Coronary artery (tissue), 2 donors: ENCODE measurements at places on chromosomes 12 and 14.

DNA sequence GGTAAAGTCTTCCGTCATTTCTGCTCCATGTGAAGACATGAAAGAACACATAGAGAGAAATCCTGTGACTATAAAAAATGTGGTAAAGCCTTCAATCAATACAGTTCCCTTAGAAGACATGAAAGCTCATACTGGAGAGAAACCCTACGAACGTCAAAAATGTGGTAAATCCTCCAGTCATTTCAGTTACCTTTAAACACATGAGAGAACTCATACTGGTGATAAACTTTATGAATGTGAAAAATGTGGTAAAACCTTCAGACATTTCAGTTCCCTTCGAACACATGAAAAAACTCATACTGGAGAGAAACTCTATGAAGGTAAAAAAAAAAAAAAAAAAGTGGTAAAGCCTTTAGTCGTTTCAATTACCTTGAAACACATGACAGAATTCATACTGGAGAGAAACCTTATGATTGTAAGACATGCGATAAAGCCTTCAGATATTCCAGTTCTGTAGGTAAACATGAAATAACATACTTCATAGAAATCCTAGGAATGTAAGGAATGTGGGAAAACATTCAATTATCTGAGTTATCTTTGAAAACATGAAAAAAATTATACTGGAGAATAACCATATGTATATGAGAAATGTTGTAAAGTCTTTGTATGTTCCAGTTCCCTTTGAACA is 60.4 kb downstream of the MAP4K5 start:
- no peak for DNase-seq

- no peak for DNase-seq
These were observed 82.2 kb downstream of the PPP2R5C start for GRCh38 chr14:101843665-101844064.

DNA sequence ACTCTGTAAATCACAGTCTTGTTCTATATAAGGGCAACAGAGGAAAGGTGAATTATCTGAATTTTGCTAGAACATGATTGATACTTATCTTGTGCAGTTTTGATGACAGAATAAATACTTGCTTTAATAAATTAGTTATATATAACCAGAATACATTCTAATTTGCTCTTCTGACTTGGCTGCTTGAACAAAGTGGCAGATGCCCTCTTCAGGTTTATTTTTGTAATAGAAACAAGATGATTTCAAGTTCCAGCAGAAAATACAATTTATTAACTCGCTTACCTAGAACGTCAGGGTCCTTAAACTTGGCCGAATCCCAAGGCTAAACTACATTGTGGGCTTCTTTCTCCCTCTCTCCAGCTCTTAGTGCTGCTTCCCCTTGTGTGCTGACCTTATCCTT is 57.6 kb upstream of the SSTR1 start:
- no peak for DNase-seq

- no peak for DNase-seq
These were observed 518.1 kb downstream of the FSCB start for GRCh38 chr14:43988989-43989388.

DNA sequence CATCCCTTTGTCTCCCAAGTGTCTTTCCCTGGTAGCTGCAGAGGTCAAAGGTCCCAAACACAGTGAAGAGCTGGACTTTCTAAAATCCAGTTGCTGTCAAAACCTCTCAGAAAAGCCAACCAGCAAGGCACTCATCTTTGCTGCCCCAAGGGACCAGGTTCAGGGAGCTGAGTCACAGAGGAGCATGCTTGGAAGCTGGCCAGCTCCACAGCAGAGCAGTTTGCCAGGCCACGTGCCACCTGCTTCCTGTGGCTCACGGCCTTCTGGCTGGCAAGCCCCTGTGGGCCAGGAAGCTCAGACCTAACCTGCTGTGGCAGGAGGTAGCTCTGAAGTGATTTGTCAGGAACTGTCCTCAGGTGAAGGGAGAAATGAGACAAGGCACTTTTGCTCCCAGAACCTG is 3.6 kb downstream of the ISCU start:
- DNase-seq, result no peak

- DNase-seq, result peak; percentile 78
These were observed 531 bp upstream of the EML1 start for GRCh38 chr14:99792551-99793212.

- no peak for DNase-seq
These were observed 37.7 kb downstream of the RAB35 start for GRCh38 chr12:120078868-120079267.

- DNase-seq, result no peak
These were observed 230.8 kb downstream of the FOXN3 start for GRCh38 chr14:89185919-89186855.

GRCh38 chr14:89280600-89280999 is 136.4 kb downstream of the FOXN3 start:
- peak; percentile 38 for DNase-seq

- no peak for DNase-seq
These were observed 15.7 kb downstream of the OR10P1 start for GRCh38 chr12:55652352-55652751.

DNA sequence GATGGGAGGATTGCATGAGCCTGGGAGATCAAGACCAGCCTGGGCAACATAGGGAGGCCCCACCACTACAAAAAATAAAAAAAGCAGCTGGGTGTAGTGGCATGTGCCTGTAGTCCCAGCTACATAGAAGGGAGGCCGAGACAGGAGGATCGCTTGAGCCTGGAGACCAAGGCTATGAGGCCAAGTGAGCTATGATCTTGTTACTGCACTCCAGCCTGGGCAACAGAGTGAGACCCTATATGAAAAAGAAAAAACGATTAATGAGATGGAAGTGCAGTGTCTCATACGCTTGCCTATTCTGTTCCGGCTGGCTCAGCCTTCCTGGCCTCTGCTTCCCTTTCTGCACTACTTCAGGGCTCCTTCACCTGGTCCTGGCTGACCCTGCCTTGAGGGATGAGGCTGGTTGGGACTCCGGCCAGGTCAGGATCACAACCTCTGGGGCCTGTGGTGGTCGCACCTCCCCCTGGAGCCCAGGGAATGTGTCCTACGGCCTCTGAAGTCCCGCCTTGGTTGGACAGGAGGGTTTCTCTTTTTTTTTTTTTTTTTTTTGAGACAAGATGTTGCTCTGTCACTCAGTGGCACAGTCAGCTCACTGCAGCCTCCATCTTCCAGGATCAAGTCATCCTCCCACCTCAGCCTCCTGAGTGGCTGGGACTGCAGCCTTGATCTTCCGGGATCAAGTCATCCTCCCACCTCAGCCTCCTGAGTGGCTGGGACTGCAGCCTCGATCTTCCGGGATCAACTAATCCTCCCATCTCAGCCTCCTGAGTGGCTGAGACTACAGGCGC is 10.7 kb downstream of the TEDC1 start:
- peak; percentile 65 for DNase-seq

GRCh38 chr14:54489731-54490444 is 1.1 kb upstream of the GMFB start:
- DNase-seq, result no peak

- DNase-seq, result peak; percentile 72
These were observed 8.7 kb downstream of the STAC3 start for GRCh38 chr12:57242329-57242690.

- no peak for DNase-seq
These were observed 51.0 kb upstream of the NCOR2 start for GRCh38 chr12:124618291-124618902.

DNA sequence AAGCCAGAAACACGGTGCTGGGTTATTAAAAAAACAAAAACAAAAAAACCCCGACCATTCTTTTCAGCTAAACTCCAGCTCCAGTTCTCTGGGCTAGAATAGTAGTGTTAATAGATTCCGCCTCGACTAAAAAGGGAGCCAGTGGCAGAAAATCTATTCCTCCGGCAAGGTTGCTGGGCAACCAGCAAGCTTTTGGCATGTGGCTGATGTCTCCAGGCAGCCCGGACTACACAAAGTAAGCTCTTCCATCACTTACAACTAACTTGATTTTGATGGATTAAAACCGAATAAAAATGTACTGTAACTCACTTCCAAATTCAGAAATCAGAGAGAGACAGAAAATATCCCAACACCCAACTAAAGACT is 126.4 kb upstream of the FOXN3 start:
- no peak for DNase-seq

DNA sequence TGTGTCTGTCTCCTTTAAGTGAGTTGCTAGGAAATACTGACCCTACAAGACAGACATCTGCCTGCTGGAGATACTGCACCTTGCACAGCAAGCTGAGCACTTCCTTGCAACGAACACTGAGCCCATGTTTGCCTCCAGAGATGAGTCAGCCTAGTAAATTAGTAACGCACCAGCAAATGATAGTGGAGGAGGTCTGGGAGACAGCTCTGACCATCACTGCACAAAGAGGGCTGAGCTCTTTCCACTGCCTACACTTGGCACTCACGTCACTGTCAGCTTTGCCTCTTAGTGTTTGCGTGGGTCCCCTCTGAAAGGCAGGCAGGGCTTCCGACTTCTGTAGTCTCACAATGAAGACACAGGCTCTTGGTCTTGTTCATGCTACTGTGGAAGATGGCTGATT is 109.0 kb downstream of the APAF1 start:
- DNase-seq, result no peak

GRCh38 chr12:68972595-68972994 is 39.6 kb upstream of the CPM start:
- no peak for DNase-seq

GRCh38 chr14:23102801-23103200 is 2.0 kb downstream of the CIROP start:
- peak; percentile 53 for DNase-seq

DNA sequence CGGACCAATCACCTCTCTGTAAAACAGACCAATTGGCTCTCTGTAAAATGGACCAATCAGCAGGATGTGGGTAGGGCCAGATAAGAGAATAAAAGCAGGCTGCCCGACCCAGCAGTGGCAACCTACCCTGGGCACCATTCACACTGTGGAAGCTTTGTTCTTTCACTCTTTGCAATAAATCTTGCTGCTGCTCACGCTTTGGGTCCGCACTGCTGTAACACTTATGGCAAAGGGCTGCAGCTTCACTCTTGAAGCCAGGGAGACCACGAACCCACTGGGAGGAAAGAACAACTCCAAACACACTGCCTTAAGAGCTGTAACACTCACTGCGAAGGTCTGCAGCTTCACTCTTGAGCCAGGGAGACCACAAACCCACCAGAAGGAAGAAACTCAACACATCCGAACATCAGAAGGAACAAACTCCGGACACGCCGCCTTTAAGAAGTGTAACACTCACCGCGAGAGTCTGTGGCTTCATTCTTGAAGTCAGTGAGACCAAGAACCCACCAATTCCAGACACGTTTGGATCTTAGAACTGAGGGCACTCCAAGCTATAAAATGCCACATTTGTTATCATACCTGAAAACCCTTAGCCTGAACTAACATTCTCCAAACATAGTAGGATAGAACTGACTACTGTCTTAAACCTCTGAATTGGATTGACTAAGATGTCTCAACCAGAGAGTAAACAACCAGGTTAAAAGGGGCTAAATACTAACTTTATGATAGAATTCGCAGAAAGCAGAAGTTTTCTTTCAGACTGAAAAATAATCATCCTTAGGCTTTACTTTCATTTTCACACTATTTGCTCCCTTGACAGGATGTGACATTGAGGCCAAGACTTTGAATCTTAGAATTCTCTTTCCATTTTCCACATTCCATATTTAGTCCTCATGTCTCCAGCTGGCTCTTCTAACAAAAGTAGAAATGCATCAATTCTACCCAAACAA is 33.6 kb downstream of the CDKL1 start:
- no peak for DNase-seq

DNA sequence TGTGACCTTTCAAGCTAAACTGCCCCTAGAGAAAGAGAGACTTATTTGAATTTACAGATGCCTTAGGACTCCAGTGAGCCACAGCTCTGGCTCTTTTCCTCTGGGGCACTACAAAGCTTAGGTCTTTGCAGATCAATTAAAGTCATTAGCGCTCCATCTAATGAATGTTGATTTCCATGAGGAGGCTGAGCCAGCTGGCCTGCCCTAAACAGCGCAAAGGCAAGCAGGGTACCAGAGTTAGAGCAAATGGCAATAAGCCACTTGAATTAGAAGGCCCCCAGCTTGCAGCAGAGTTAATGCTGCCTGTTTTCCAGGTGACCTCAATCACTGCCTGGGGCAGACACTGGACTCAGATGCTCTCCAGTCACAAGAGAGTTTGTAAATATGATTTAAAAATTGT is 695.3 kb downstream of the DIO2 start:
- DNase-seq, result no peak

DNA sequence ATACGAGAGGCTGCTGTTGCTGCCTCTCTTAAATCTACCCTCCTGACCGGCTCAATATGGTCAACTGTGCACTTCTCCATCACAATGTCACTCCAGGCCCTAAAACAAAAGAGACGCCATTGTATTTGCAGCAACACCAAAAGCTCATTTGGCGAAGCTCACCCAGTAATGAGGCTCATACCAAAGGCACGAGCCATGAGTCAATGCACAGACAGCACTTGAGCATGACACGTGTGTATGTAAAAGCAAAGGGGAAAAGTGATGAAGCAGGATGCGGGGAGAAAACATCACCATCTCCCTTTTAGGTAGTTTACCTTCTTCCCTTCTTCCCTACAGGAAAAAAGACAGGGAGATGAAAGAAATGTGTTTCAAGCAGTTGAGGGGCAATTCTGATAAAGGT is 150.3 kb downstream of the FOXN3 start:
- peak; percentile 38 for DNase-seq

DNA sequence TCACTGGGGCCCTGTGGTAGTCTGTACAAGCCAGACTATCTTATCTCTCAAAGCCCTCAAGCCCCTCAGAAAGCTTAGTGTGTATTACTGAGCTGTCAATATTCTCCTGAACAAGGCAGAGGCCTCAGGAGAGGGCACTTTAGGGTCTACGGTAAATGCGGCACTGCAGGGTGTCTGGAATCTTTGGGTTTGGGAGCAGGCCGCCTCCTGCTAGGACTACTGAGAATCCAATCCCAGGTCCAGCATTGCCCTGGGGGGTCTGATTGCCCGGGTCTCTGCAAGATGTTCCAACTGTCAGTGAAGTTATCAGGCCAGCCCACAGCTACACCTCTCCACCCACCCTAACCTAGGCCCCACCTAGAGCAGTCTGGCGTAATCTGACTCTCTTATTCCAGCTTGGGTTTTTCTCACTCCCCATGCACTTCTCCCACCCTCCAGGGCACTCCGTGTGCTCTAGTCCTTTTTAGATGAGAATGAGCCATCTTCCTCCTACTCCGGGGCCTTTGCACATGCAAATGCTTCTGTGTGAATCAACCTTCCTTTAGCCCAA is 4.3 kb upstream of the ZFP36L1 start:
- DNase-seq, result peak; percentile 72

DNA sequence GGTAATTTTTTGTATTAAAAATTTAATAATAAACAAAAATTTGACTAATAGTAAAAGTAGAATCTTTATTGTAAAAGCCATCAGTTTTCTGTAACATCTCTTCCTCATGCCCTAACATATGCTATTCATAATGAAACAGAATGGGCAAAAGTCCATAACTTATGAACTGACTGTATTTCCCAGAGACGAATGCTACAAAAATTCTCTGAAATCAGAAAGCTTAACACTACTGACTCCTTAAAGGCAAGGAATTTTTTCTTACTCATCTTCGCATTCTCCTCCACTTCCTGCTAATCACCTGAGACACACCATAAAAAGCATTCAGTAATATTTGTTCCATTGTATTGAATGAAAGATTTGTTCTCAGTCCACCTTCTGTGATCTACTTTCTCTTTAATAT is 17.6 kb downstream of the MON2 start:
- DNase-seq, result no peak

- no peak for DNase-seq
These were observed 1.1 kb downstream of the HOXC4 start for GRCh38 chr12:54054742-54055194.

GRCh38 chr12:49892084-49892731 is 11.5 kb downstream of the FAIM2 start:
- DNase-seq, result no peak

GRCh38 chr14:92412912-92413311 is 89.9 kb downstream of the SLC24A4 start:
- no peak for DNase-seq
